ENCODE measurements at places on chromosomes 7 and 10.

- no peak for DNase-seq
Measured at GRCh38 chr10:125783957-125784356, 8.3 kb upstream of the MMP21 start.

DNA sequence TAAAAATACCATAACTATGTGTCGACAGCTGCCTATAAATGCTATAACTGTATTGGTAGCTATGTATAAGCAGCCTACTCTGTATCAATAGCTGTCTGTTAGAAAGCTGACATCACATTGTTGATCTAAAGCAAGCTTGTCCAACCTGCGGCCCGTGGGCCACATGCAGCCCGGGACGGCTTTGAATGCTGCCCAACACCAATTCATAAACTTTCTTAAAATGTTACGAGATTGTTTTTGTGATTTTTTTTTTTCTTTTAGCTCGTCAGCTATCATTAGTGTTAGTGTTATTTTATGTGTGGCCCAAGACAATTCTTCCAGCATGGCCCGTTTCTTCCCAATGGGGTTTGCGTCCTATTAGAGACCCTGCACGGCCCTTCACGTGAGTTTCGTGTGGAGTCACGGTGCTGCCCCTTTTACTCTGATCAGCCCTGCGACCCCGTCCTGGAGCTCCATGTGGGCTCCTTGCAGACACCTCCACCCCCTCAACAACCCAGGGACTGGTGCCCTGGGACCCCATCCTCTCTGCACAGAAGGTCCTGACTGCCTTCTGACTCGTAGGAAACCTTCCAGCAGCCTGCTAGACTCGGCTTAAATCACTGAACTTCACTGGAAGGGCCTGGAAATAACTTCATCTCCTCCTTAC is 4.5 kb upstream of the PRKAR1B start:
- DNase-seq, result no peak

DNA sequence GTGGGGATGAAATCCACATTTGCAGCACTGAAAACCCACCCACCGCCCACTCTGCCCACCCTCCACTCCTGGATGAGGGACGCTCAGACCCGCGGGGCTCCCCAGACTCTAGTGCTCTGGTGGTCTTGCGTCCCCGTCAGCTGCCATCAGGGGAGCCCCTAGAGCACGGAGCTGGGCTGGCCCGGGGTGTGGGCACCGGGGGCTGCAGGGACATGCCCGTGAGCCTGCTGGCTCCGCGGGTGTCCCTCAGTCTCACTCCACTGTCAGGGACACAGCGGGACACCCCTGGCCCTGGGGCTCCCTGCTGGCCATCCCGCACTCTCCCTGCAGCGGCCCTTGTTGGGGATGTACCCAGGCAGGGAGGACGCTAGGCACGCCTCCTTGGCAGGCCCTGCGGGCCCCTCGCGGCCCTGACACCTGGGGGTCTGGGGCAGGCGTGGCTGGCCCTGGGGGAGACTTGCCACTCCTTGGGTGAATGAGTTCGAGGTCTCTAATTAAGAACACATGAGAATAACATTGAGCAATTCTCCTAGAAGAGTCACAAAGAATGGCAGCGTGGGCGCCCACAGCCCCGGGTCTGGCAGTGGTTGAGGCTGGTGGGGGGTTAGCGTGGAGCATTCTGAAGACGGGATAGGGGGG is 64.2 kb downstream of the CFAP46 start:
- DNase-seq, result no peak

- DNase-seq, result no peak
Measured at GRCh38 chr7:45459476-45459875, 114.7 kb upstream of the ADCY1 start.

DNA sequence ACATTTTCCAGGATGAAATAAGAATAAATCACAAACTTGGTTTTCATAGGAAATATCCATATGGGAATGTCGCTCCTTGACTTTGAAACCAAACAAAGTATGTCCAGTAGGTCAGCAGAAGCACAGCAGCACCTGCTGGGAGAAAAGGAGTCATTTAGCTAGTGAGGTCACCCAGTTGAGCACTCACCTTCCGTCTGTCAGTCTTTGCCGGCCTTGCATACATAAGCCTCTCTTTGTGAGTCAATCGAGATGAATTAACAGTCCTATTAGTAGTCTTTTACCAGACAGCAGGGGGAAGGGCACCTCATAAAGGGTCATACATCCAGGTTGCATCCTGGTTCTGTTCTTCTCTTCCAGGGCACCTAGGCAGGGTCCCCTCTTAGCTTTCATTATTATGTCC is 232.5 kb upstream of the FZD1 start:
- DNase-seq, result no peak

GRCh38 chr10:89092981-89093380 is 102.4 kb downstream of the FAS start:
- DNase-seq, result no peak

DNA sequence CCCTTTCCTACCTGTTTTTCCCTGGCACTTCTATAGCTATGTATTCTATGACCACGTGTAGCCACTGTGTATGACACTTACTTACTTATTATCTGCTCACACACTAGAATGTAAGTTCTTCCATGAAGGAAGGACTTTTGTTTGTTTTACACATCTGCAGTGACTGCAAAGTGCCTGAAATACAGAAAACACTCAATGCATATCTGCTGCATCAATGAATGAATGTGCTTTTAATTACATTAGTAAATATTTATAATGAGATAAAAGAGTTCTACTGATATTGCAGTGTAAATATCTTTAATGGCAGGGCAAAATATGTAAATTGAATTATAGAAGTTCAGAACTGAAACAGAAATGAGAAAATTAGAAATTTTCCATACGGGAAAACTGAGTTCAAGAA is 43.5 kb upstream of the CDC14C start:
- DNase-seq, result no peak

DNA sequence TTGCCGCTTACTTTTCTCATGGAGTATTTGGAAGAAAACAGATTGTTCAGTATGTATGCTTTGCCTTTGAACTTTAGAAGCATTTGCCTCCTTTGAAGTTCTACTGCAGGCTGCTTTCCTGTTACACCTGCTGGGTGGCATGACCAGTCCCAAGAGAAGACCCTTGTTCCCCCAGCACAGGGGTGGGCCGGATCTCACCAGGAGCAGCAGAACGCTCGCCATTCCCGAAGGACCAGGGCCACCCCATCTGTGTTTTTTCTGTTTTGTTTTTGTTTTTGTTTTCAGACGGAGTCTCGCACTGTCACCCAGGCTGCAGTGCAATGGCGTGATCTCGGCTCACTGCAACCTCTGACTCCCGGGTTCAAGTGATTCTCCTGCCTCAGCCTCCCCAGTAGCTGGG is 493.6 kb downstream of the PTPRN2 start:
- no peak for DNase-seq

GRCh38 chr10:43121444-43121843 is 16.8 kb upstream of the CSGALNACT2 start:
- DNase-seq, result no peak

- no peak for DNase-seq
Measured at GRCh38 chr10:70680899-70681730, 8.8 kb downstream of the ADAMTS14 start.
